C1 segment of cervical spinal cord (tissue), 14 donors: ENCODE measurements at places on chromosomes 2 and 18.

DNA sequence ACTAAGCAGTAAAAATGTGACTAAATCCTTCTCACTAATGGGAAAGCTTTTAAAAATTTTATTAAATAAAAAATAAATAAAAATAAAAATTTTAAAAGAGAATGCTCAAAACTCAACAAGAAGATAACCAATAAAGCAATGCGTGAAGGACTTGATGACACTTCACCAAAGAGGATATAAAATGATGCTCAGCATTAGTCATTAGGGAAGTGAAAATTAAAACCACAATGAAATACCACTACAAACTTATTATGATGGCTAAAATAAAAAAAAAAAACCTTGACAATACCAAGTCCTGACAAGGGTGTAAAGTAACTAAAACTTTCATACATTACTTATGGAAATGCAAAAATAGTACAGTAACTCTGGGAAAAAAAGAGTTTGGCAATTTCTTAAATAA lies 3.3 kb upstream of the WDR75 start:
- no peak for DNase-seq

- no peak for DNase-seq
Measured at GRCh38 chr2:217325816-217326215, 466.0 kb upstream of the TNP1 start.

- DNase-seq = no peak
Measured at GRCh38 chr2:37570773-37571586, 100.5 kb downstream of the CDC42EP3 start.

DNA sequence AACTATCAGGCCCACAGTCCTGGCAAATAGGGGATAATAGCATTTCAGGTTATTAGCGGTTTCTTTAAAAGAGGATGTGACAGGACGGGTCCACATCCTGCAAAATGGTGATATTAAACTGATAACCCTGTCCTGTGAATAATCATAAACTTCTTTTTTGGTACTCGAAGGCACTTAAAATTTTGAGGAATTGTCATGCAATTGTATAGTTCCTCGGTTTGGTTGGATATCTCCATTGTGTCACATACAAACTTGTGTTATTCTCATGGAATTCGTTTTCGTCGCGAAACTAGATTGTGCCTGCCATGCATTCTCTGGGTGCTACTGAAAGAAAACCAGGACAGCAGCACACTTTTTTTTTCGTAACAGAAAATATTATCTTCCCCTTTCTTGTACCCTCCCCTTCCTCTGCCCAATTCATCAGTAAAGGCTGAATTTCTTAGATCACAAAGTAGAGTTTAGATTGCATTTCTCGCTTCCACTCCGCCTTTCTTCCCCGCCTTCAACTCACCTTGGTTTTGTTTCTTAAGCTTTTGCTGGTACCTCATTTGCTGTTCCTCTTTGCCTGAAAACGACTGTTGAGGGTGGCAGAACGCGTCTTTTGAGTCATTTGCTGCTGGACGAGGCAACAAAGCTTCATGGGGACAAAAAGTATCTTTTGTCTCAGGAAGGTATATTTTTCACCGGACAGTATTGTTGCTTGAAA lies 1.3 kb downstream of the CERS6 start:
- no peak for DNase-seq

DNA sequence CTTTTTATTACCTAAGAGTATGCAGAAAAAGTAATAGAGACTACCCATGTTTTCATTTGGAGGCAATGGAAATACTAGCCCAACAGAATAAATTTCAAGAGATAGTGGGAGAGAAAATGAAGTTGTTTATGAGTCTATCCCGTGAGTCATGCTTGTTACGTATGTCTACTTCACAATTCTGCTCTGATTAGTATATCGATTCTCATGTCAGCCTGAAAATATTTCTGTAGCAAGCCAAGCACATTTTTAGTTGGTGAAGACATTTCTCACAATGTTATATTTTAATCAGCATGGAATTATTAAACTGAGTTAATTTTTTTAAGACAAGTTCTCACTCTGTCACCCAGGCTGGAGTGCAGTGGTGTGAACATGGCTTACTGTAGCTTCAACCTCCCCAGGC lies 346.1 kb downstream of the RPRM start:
- no peak for DNase-seq

DNA sequence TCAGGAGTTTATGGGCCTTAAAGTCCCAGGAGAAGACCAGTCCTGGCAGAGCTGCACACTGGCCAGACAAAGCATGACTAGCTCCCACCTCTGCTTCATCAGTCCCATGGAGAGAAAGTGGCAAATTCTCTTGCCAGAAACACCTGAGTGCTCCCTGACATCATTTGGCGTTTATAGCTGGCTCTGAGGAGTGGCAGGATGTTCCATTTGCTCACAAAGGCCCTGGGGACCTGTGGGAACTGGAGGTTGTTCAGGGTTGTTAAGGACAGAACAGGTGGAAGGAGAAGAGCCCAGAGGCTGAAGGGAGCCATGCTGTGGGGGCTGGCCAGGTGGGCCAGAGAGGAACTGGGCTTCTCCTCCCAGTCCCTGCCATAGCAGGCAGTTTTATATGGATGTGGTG lies 56.1 kb downstream of the RPL37A start:
- DNase-seq = no peak

GRCh38 chr2:30775833-30776232 lies 31.4 kb downstream of the CAPN13 start:
- no peak for DNase-seq

DNA sequence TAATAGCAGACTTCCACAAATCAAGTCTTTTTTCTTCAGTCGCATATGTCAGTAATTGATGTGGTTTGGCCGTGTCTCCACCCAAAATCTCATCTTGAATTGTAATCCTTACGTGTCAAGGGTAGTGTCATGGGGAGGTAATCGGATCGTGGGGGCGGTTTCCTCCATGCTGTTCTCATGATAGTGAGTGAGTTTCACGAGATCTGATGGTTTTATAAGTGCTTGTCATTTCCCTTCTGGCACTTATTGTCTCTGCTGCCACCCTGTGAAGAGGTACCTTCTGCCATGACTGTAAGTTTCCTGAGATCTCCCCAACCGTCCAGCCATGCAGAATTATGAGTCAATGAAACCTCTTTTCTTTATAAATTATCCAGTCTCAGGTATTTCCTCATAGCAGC lies 478.8 kb downstream of the PTPRM start:
- no peak for DNase-seq

DNA sequence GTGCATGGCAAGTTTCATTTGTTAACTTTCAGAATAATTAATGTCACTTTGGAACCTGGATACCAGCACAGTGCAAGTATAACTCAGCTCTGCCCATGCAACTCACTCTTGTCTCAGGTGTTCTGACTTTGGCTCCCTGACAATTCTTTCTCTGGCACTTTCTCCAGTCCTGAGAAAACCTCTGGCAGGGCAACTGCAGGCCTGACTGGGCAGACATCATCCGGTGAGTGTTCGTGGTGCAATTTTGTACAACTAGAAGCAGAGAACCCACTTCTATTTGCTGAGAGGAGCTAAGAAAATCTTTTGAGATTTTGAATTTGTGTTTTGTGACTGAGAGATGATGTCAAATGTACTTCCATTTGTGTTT lies 143.0 kb downstream of the AQP4 start:
- no peak for DNase-seq

DNA sequence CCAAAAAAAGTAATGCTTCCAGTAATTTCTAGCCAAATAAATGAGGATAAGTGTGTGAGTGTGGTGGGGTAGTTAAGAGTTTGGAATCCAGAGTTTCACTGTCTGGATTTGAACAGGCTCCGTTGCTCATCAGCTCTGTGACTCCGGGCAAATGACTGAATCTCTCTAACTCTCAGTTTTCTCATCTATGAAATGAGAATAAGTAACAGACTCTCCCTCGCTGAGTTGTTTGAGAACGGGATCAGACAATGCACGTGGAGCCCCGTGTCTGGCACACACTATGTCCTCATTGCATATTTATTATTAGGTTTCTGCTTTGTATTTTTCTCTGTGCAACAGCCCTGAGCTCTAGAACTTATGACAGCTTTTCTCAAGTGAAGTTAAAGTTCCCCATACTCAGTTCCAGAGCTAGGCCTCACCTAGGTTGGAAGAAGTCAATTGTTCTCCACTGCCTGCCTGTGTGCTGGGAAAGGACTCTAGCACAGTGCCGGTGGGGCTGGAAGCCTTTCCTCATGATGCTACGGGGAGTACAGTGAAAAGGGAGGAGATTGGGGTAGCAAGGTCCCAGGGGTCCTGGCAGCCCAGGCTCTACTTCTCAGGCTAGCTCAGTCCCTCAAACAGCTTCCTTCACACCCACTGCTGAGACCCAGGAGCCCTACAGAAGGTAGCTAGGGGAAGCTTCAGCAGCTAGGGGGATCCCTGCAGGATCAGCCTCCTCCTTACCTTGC lies 1.7 kb upstream of the ICOS start:
- no peak for DNase-seq

DNA sequence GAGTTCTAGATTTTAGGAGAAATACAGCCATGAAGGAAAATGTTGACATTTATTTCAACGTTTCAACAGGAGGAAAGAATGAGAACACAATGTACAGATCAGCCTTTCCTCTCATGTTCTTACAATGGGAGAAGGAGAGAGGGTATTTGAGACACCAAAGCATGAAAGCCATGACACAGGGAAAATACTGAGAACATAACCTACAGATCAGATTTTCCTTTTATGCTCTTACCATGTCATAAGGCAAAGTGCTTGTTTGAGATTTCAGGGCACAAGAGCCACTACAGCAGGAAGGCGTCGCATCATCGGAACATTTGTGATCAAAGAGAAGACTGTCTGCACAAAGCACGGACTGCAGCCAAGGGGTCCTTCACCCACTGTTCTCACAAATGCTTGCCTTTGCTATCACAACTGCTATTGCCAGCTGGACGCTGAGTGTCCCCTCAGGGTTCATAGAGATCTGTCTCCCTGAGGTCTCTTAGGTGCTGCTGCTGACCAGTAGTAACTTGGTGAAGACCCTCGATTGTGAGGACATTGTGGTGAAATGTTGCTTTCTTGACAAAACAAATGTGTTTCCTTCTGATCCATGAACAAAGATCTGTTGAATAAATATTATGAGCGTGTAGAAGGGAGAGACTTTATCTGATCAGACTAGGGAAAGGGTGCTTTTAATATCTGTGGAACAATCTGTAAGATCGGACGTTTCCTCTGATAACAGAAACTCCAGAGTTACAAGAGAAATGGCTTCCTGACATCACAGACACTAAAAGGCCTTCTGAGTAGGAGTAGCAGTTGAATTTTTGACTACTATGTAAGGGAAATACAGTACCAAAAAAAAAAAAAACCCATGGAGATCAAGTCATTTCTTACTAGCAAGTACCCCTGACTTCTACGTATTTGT lies 6.4 kb upstream of the IL1RL1 start:
- no peak for DNase-seq

GRCh38 chr2:217338306-217338916 lies 478.5 kb upstream of the TNP1 start:
- no peak for DNase-seq

GRCh38 chr2:116585669-116586327 lies 1228.7 kb upstream of the DDX18 start:
- no peak for DNase-seq

DNA sequence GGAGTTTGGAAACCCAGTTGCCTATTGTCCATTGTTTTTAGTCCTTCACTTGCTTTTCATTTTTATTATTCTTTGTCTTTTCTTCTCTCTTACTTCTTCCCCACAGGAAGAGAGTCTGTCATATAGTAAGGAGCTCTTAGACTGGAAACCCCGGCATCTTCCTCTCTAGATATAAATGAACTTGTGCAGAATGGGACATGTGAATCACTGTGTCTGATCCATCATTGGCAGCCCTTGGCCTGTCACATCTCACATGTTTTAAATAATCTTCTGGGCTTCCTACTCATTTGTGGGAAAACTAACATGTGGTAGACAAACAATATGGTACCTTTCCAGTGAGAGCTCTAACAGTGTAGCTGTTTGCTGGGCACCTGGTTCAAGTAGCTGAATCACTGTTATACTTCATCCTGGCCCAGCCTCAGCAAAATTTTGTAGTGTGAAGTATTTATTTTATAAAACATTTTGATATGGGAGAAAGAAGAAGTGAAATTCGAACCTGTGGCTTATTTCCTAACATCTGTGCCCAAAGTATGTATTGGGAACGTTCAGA lies 112.8 kb downstream of the PHLPP1 start:
- DNase-seq = no peak

DNA sequence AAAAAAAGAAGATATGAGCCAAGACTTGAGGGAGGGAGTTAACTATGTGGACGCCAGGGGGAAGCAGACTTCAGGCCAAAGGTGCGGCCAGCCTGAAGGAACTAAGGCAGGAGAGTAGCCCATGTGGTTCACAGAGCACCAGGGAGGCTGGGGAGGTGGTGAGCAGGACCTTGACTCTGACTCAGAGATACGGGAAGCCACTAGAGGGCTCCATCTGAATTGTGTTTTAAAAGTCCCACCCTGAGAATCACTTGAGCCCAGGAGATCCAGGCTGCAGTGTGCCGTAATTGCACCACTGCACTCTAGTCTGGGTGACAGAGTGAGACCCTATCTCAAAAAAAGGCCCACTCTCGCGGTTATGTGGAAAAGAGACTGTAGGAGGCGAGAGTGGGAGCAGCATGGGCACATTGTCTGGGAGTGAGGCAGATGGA lies 12.3 kb downstream of the CEP192 start:
- no peak for DNase-seq

GRCh38 chr2:144364944-144365738 lies 154.8 kb downstream of the ZEB2 start:
- DNase-seq = no peak

DNA sequence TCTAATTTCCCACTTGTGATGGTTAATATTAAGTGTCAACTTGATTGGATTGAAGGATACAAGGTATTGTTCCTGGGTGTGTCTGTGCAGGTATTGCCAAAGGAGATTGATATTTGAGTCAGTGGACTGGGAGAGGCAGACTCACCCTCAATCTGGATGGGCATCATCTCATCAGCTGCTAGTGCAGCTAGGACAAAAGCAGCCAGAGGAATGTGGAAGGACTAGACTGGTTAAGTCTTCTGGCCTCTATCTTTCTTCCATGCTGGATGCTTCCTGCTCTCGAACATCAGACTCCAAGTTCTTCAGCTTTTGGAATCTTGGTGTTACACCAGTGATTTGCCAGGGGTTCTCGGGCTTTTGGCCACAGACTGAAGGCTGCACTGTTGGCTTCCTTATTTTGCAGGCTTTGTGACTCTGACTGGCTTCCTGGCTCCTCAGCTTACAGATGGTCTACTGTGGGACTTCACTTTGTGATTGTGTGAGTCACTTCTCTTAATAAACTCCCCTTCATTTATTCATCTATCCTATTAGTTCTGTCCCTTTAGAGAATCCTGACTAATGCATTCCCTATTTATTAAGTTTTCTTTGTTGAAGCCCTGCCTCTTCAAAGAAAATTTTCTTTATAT lies 1087.5 kb upstream of the NXPH2 start:
- DNase-seq = no peak

DNA sequence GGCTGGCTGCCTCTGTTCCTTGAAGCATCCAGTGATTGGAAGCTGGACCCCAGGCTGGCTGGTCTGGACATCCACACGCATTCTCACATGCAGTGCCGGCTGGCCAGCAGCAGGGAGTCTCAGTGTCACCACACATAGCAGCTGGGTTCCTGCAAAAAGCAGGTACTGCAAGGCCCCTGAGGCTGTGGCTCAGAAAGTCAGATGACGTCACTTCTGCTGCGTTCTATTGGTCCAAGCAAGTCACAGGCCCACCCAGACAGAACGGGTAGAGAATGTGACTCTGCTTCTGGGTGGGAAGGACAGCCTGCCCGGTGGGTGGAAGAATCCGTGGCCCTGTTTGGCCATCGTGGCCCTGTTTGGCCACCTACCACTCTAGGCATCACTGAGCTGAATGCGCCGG lies 51.3 kb upstream of the SPP2 start:
- no peak for DNase-seq

GRCh38 chr2:223837287-223838061 lies at the start of gene AP1S3:
Gene AP1S3, minus strand, starts transcription at chr2:223837582. Its CDS starts 132 bp downstream, at chr2:223837450.
- DNase-seq = peak; percentile 19
